Occipital lobe (tissue), 3 donors: ENCODE measurements at places on chromosomes 6 and 20. TPM values are rescaled to one million over a fixed set of nuclear protein-coding genes. Genes with fewer than 3 reads are reported as not detected.

WFDC10B gene
- not detected for total RNA-seq

LY6G6D gene
- total RNA-seq = not detected

CALHM6 gene
- total RNA-seq = 2.7 TPM

FILIP1 gene
- 4.5 TPM for total RNA-seq

CYP39A1 gene
- 2.3 TPM for total RNA-seq

NMBR gene
- 12.6 TPM for total RNA-seq

LAMP5 gene
- total RNA-seq = 4.8 TPM

C20orf141 gene
- not detected for total RNA-seq

BCAS1 gene
- total RNA-seq = 3.0 TPM

ADGB gene
- total RNA-seq = 0.94 TPM
